ENCODE measurements at places on chromosomes 11 and 22. TPM values are rescaled to one million over a fixed set of nuclear protein-coding genes. Genes with fewer than 3 reads are reported as not detected.

DNA sequence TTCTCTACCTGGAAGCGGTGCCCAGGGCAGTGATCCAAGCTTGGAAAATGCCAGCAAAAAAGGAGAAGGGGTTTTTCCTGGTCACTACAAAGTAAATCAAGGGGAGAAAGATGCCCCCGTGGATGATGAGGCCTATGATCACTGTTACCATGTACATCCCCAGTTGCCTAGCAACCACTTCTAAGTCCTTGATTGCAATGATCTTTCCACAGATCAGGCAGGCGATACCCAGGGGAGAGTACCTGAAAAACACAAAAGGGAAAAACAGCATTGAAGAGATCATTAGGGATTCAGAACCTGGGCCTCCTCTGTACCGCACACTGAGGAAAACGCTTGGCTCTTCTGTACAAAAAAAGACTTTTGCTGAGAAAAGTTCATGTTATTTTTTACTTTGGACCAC, 127.1 kb downstream of the SLC1A2 start:
- no peak for DNase-seq

- DNase-seq, result no peak
These were observed 3.1 kb downstream of the WBP2NL start for GRCh38 chr22:42001706-42002105.

GRCh38 chr22:44455151-44455962, 42.7 kb downstream of the RTL6 start:
- DNase-seq, result no peak

The FAM181B gene
- total RNA-seq, result 1.7 TPM

GRCh38 chr11:18578975-18579598, 9.4 kb downstream of the UEVLD start:
- no peak for DNase-seq

GRCh38 chr22:48450188-48450825, 1377.4 kb downstream of the BRD1 start:
- DNase-seq, result peak; percentile 28

GRCh38 chr11:102384419-102385079, 37.5 kb downstream of the BIRC2 start:
- no peak for DNase-seq

- no peak for DNase-seq
These were observed 13.6 kb downstream of the CD3E start for GRCh38 chr11:118318124-118318523.

- no peak for DNase-seq
These were observed 88.5 kb upstream of the FIBIN start for GRCh38 chr11:26905368-26905767.

GRCh38 chr11:34364102-34364501, 6.3 kb upstream of the ABTB2 start:
- no peak for DNase-seq

DNA sequence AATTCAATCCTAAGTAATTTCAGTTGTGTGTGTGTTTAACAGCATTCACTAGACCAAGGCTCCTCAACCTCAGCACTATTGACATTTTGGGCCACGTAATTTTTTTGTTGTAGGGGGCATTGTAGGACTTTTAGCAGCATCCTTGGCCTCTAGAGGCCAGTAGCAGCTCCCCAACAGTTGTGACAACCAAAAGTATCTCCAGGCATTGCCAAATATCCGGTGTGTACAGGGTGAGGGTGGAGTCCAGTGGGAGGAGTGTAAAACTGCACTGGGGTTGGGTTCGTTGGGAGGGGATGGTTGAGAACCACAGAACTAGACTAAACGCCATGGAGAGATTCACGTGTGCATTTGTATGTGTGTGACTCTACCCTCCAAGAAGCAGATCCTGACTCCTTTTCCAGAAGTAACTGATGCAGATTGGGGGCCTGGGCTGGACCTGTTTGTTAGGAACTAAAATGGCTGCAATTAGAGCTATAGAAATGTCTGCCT, 5.9 kb upstream of the PHF21A start:
- DNase-seq, result no peak

- peak; percentile 86 for DNase-seq
These were observed 47.9 kb downstream of the CHRDL2 start for GRCh38 chr11:74683279-74683871.

DNA sequence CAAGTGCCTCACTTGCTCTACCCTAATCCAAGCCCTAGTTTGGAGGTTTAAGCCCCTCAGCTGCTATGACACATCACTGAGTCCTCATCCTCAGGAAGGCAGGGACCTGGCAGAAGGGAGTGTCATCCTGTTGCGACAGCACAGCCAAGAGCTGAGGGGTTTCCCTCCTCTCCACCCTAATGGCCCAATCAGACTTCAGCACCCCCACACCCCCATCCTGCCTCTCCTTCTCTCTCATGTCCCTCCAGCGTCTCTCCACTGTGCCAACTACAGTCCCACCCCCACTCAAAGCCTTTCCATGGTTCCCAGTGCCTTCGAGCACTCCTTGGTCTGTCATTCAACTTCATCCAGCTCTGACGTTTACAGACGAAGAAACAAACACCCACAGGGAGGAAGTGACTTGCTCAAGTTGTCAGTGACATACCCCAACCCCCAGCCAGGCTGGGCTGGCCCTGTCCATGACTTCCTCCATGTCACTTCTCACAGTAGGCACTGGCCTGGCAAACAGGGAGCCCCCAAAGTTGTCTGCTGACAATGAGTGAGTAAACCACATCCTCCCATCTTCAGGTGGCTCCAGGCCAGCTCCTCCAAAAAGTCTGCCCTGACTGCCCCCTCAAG, 15.6 kb downstream of the ARAP1 start:
- DNase-seq, result no peak

GRCh38 chr11:85316967-85317366, 310.2 kb downstream of the DLG2 start:
- no peak for DNase-seq

GRCh38 chr11:132862933-132863332, 669.4 kb downstream of the OPCML start:
- no peak for DNase-seq

GRCh38 chr22:33126881-33127280, 68.7 kb upstream of the SYN3 start:
- DNase-seq, result no peak

The PGGHG gene
- total RNA-seq, result 42.1 TPM

DNA sequence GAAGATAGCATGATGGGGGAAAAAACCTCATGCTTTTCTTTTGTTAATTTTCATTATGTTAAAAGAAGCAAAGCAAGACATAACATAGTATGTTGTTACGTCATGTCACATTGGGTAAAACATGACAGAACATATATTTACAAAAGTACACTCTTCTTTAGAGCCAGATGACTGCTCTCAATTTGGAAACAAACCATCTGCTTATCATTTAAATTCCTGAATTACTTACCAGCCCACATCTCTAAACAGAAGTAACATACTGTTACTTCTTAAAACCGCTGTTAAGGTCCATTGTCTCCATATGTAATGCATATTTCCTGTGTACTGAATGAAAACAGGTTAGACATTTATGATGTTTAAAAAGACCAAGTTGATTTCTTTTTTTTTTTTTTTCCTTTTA, 100.0 kb downstream of the TMEM135 start:
- DNase-seq, result no peak

DNA sequence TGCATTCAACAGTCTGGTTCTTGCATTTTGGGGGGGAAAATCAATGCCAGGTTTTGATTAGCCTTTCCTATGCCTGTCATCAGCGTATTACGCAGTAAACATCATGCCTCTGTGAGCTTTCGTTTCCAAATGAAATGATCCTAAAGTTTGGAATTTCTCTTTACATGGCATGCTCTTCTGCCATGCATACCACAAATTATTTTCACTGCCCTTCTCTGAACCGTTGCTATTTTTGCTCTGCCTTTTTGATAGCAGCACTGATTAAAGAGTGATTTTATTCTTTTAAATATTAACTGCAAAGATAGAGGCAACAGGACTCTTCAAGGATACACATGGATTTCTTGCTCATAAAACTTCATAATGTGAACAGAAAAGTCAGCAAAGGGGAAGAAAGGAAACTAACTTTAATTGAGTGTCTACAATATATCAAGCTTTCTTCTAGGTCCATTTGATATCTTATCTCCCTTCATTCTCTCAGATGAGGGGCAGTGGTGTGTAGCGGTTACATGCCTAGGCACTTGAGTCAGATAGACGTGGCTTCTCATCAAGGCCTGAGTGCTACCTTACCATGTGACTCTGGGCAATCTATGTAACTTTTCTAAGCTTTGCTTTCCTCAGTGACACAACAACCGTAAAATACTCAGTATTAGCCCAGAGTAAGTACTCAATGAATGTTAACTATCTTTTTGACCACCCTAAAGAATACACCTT, 25.0 kb upstream of the FZD4 start:
- DNase-seq, result no peak

The FXYD2 gene
- 1.1 TPM for total RNA-seq

DNA sequence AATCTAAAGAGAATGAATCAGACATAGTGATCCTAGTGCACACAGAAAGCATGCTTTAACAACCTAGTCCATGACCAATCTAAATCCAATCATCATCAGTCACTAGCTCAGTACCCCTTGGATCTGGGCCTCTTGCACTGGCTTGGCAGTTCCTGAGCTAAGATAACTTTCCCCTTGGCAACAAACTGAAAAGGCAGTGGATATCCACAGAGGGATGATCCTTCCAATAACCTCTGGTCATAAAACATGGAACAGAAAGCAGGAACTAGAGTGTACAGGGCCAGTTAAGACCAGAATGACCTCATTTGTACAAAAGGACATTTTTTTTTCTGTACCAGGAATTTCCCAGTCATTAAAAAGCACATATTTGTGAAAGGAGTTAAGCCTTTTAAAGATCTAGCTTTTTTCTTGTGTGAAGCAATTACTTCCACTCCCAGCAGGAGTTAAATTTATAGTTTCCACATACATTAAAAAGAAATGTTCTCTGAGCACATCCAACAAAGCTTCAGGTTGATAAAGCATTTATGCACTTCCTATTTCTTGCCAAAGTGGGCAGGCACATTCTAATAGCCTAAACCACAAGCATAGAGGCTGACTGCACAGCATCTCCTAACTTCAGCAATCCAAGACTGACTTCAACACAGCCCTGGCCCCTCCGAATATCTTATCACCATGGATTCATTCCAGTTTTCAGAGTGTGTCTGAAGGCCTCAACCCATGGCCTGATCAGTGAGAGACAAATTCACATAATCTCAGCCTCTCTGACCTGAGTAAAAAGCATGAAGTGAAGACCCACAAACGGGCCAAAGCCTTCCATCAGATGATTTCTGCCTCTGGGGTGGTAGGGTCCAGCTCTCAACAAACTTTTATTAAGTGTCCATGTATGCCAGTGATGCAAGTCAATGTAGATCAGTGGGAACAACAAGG, 29.9 kb downstream of the GUCY1A2 start:
- DNase-seq, result peak; percentile 44

The SOX10 gene
- total RNA-seq, result 5.9 TPM

DNA sequence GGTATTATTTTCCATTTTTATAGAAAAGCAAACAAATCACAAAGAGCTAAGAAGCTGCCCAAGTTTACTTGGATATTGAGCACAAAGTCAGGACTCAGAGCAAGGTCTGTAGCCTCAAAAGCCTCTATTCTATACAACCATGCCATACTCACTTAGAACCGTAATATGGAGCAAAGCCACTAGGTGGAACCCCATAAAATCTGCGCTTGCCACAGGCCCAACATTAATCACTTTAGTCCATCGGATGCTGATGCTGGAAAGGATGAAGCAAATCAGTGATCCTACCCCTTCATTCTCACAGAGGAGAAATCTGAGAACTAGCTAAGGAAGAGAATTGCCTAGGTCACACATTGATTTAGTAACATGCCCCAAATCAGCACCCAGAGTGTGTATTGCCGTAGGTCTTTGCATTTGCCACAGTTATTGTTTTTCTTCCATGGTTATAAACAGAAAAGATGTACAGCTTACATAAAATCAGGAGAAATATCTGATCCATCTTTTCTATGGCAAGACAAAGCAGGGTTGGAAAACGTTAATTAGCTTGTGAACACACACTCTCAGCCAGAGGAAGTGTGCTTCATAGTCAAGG, 56.7 kb upstream of the RAB38 start:
- no peak for DNase-seq

The SLC22A12 gene
- not detected for total RNA-seq
